ENCODE measurements at places on chromosomes 11 and 22.

DNA sequence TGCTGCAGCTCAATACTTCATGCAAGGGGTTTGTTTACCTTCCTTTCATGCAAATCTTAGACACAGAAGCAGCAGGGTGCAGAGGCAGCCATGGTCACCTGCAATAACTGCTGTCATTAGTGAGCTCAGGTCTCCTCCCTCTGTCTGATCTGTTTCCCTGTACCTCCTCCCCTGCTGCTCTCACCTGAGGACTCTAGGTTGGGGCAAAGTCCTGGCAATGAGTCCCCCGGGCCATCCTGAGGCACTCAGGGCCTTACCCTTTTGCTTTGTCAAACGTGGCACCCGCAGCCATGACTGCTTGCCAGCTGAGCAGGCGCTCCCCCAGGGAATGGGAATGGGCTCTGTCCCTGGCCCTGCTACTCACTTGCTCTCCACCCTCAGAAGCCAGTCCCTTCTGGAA, 3.9 kb downstream of the LRRC10B start:
- no peak for DNase-seq

DNA sequence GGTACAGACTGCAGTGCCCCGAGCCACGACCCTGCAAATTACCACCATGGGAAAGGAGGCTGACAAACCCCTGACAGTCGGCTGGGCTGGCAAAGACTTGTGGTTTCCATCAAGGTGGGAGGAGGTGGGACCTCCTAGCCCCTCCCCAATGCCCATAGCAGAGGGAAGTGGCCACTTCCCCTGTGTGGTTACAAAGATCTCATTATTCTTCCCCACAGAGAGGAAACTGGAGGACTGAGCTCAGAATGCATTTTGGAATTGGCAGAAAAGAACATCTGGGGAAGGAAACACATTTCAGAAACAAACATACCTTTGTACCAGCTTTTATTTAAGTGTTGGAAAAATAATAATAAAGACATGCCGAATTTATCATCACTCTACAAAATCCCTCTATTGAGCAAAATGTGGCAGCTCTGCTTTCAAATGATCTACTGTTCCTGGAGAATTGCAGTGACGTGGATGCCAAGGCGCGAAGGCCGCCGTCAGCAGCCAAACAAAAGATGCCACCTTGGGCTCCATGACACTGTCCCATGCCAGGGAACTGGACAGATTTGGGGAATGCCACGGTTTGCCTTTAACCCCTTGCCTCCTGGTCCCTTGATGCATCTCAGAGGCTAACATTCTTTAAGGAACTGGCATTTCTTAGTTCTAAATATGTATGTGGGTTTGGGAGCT, 169.6 kb downstream of the CRYBB2 start:
- no peak for DNase-seq

GRCh38 chr11:119599864-119600541, 129.0 kb downstream of the NECTIN1 start:
- DNase-seq: no peak

DNA sequence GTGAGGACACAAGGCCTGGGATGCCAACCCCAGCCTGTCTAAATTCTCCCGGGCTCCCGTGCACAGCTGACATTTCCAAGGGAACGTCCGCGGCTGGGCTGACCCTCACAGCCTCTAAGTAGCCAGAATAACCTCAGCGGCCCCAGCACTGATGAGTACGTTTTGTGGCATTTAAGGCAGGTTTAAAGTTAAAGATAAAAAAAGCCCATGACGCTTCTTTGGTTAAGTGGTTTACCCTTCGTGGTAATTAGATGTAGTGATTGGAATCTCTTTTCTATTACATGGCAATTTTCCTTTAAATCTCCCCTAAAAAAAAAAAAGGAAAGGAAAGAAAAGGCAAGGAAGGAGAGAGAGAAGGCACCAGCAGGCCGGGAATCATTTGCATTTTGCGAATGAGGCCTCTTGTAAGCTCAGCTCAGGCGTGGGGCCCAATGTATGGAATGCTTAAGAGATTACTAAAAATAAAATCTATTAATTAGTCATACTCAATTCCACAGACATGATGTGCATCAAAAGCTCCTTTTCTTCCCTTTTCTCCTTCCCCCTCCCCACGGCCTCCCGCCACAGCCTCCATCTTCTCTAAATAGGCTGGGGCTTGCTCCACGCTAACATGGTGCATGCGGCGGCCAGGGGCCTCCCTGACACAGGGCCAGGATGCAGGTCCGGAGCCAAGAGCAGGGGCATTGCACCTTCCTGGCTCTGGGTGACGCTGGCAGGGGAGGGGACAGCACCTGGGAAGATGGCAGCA, 44.1 kb downstream of the MACROD1 start:
- no peak for DNase-seq

- DNase-seq: peak; percentile 33
These were observed 103.8 kb downstream of the KCNQ1 start for GRCh38 chr11:2548596-2548995.

GRCh38 chr22:28792491-28793383, 7.6 kb downstream of the XBP1 start:
- no peak for DNase-seq

DNA sequence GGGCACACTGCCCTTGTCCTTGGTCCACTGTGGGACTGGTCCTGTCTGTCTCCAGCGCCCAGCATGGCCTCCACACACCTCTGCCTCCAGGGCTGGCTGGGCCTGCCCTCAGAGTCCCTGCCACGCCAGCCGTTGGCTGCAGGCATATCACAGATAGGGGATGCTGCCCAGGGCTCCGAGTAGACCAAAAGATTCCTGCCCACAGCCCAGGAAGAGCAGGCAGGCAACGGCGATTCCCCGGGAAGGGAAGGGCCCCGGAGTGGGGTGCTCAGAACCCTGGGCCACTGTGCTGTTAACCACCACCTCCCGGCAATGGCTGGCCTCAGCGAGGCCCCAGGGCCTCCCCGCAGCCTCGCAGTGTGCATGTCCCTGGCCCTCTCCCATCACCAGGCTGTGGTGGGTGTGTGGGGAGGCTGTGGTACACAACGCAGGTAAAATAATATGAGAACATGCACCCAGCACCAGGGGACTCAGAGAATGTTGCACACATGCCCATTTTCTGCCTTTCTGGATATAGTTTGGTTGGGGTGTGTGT, 2.2 kb downstream of the IFITM5 start:
- no peak for DNase-seq

Measured in activated effector memory CD4-positive, alpha-beta T cell treated with anti-CD3 and anti-CD28 coated beads, Interleukin-2, amount 50 U/mL, for 16 hours (primary cell).